ENCODE measurements at places on chromosomes 5 and 9. TPM values are rescaled to one million over a fixed set of nuclear protein-coding genes. Genes with fewer than 3 reads are reported as not detected.

DNA sequence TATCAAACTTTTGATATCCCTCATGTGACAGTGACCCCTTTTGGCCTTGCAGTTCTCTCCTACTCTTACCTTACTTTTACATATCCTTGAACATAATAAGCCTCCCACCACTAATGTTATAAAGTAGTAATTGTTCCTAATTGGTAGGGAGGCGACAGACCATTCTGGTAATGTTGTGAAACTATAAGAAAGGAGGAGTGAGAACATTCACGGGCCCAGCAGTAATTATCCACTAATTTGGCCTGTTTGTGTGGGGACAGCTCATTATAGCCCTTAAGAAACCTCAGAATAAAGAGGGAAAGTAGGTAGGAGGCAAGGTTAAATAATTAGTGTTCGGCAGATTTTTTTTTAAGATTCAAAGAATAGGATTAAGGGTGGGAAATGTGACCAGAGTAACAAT, 1046.5 kb upstream of the ARRDC3 start:
- no peak for ATAC-seq

DNA sequence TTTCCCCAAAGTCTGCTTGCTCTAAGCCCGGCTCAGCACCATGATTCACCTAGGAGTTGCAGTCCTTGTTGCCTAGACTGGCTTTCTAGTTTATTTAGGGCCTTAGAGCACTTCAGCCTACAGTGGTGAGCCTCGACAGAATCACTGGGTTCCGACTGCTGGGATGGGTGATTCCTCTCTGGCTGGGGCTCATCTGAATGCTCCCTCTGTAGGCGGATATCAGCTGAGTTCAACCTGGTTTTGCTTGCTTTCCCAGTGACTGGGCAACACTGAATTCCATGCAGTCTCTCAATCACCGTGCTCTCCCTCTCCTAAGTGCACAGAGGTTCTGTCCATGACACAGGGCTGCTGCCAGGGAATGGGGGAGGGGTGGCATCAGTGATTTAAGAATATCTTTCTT, 54.1 kb downstream of the OSMR start:
- ATAC-seq: no peak

DNA sequence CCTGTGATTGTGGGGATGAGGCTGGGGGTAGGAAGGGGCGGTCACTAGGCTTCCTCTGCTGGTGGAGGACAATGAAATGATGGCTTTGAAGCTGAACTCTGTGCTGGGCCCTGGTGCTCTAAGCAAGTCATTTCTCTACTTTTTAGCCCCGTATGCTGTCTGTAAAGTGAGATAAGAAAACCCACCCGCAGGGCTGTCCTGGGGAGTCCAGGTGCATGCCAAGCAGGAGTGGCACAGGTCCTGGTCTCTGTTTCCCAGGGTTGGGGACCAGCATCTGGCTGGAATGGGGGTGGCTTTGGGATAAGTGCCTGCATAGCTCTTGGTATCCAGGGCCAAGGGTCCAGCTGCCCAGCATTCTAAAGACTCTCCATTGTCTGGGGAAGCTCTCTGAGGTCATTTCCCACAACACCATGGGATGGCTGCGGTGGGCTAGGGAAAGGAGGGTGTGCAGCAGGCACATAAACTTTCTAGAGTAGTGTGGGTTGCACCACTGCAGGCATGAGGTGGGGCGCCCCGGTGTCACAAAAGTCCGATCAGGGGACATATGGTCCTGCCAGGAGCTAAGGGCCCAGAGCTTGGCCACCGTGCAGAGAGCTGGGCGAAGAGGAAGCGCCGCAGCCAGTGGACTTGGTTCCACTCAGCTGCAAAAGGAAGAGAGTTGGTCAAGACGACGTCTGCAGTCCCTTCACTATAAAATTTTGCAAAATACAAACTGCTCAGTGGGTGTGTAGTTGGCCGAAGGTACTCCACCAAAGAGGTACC, 25.6 kb upstream of the GTF3C5 start:
- ATAC-seq: no peak

RASEF gene
- 0.31 TPM for total RNA-seq

DNA sequence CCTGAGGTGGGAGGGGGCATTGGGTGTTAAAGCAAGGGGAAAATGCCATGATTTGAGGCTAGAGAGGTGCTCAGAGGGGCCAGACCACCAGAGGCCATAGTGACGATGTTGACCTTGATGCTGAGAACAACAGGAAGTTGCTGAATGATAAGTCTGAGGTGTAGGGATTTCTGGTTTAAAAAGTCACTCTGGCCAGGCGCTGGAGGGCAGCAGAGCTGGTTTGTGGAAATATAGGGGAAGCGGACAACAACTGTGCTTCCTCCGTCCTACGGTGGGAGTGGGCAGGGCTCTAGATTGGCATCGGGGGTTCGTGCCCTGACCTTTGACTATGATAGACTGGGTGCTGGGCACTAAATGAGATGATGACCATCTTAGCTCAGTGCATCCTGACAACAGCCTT, 44.7 kb downstream of the STOM start:
- ATAC-seq: no peak

SPINK13 gene
- not detected for total RNA-seq

- ATAC-seq: no peak
These were observed 2.3 kb upstream of the RASEF start for GRCh38 chr9:83065233-83065632.

PNPLA7 gene
- 4.1 TPM for total RNA-seq

DNA sequence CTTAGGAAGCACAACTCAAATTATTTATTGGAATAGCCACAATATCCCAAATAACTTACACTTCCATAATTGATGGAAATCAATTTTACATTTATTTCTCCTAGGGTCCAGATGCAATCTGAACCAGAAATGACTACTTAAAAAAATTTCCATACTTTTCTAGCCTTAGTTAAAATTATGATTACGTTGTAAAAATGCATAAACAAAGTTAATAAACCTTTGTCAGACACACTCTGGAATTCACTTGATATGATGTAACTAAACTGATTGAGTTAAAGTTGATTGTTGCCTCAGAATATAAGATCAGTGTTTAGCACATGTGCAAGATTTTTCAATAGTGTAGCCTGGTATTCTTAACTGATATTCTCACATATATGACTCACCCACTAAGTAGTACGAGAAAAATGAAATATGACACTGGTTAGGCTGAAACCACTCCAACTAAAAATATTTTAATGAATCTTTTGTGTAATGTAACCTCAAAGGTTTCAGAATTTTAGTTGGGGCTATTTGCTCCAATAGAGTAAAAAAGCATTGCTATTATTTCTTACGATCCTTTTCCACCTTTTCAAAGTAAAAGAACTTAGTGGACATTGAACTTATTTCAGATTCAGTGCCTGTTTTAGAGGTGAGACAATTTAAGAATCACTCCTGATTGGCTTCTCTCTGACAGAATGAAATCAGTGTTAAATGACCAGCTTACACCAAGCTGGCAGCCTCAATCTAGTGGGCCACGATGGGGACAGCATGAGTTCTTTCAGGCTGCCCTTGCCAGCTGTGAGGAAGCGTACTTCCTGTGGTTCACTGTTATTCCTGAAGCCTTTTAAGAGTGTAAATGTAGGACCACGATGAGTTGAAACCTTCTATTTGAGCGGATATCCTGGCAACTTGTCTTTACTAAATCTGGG, 277.2 kb upstream of the CDH9 start:
- no peak for ATAC-seq

BRD3OS gene
- total RNA-seq: 19.6 TPM

DNA sequence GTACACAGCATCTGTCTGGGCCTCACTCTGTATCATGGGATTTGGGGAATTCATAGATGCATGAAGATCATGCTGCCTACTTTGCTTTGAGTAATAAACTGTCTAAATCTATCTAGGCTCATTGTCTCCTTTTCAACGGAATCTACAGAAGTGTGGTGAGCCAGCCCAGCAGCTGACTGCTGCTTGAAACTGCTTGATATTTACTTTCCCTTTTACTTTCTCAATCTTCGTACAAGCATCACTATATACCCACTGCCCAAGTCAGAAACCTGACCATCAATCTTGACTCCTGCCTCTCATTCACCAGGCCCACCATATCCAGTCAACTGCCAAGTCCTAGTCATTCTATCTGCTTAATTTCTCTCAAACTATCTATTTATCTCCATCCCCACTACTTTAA, 142.9 kb downstream of the NR2F1-AS1 start:
- ATAC-seq: no peak

OR1Q1 gene
- total RNA-seq: not detected

GRCh38 chr5:128213340-128213739, 129.8 kb downstream of the SLC12A2 start:
- ATAC-seq: no peak

GRCh38 chr9:133951265-133951664, 40.9 kb downstream of the VAV2 start:
- ATAC-seq: no peak

- ATAC-seq: no peak
These were observed 111.5 kb downstream of the ICE1 start for GRCh38 chr5:5533927-5534326.

GRCh38 chr5:429453-430188, 13.4 kb upstream of the EXOC3 start:
- no peak for ATAC-seq

- ATAC-seq: no peak
These were observed 52.3 kb downstream of the POC5 start for GRCh38 chr5:75664979-75665378.

DNA sequence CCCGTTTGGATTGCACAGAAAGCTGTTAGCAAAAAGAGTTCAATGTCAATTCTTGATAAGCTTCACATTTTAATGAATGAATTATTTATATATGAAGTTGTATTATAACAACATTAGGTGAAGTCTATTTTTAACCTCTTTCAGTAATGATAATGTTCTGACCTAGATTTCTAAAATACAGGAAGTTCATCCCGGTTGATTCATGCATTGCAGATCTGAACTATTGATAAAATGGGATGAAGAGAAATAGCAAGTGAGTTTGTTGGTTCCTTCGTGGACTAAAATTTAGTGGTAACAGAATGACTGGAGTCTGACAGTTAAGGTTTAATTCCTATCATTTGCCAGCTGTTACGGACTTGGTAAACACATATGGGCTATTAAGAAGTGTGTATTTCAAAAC, 180.5 kb downstream of the PCSK1 start:
- ATAC-seq: no peak

TOR1B gene
- 17.5 TPM for total RNA-seq

- ATAC-seq: no peak
These were observed 18.5 kb downstream of the TMEM245 start for GRCh38 chr9:109101202-109101595.

DNA sequence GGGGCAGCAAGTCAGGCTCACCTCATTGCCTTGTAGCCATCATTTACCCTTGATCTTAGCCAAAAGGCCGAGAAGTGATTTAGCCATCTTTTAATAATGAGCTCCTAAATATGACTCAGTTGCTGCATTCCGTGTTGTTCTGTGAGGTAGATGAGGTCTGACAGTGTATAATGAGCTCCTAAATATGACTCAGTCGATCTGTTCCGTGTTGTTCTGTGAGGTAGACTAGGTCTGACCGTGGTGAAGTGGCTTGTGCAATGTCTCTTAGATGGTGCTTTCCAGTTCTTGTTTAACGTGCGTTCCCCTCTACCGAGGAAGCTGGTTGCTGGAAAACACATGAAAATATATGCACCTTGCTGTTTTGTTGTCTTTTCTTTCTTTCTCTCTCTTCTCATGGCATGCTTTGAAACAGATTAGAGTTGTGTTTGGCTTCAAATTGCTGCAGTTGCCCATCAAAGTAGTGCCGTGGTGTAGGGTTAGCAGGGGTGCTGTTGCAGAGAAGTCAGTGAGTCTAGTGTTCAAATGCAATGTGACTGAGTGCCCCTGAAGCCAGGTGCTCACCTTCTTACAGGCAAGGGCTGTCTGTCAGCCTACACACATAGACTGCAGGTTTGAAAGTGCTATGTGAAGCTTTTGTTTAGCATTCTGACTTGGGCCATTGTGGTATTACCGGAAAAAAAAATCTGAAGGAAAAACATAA, 118.6 kb downstream of the KDM4C start:
- no peak for ATAC-seq

KCNN2 gene
- total RNA-seq: 7.8 TPM

GRCh38 chr5:149357370-149358293, at the start of gene PCYOX1L:
Gene PCYOX1L (plus strand): TSS chr5:149358046. CDS start chr5:149358069, 23 bp downstream.
- ATAC-seq: peak; percentile 100

DNA sequence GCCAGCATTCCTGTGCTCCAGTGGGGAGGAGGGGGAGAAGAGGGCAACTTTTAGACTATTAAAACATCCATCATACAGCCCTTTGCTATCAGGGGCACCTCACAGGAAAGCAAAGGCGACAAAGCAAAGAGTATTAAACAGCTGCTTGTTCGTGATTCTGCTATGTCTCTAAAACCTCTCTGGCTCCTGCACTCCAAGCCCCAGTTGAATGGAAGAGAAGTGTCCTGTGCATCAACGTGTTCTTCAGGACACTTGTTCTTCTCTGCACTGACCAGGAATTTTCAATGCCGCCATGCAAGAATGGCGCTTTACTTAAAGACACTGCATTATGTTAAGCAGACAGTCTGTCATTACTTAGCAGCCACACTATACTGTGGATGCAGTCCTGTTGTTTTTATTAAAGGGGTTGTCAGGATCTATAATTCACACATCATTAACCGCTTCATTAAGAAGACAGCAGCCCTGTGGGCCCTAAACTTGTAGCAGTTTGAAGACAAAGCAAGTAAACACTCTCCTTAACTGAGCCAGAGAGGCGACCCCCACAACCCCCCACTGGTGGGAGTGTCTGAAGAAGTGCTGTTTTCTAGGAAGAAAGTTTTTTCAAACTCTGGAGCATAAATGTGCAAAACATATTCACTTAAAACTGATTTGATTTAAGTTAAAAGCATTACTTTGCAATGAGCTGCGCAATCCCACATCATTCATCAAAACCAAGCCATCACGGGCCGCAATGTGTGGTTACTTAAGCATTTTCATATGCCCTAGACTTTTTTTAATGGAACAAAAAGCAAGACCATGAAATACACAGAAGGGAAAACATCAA, 164.5 kb downstream of the ZNF608 start:
- no peak for ATAC-seq

DNA sequence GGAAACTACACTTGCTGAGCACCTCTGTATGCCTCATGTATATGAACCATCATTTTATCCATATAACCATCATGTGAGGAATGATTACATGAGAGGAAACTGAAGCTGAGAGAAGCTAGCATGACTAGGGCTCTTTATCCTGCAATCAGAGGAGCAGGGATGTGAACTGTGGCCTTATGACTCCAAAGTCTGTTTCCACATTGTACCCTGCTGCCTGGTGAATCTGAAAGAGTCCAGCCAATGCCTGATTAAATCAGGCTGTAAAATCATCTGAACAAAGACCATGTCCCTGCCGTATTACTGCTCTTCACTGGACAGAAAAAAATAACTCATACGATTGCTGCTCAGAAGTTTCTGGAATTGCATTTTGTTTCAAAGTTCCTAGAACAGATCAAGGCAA, 67.0 kb downstream of the LPAR1 start:
- ATAC-seq: no peak

TRPM3 gene
- 1.2 TPM for total RNA-seq

RGMB gene
- total RNA-seq: 248 TPM

IL5 gene
- not detected for total RNA-seq
